Suppressor macrophage treated with lipopolysaccharide for 1 hour (primary cell): ENCODE measurements at places on chromosomes 4 and X.

GRCh38 chr4:90982813-90983212 lies 855.6 kb downstream of the CCSER1 start:
- no peak for DNase-seq

DNA sequence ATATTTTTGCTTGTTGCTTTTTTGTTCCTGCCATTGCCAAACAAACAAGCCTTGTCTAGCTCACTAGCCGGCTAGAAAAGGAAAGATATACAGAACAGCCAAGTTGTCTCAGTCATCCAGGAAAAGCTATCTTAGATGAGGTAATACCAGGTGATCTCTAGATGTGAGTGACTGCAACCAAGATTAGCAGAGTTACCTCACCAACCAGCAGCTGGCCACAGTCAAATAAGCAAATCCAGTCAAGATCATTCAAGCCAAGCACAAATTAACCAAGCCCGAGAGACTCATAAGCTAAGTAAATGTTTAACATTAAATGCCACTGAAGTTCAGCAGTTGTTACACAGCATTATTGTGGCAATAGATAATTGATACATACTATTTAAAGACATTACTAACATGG lies 108.6 kb downstream of the CENPC start:
- no peak for DNase-seq

- DNase-seq = no peak
These were observed 595.1 kb downstream of the RAB28 start for GRCh38 chr4:12889054-12889453.

GRCh38 chrX:2928191-2928582 lies 952 bp downstream of the ARSD start:
- DNase-seq = peak; percentile 79

GRCh38 chr4:7007142-7007907 lies 35.8 kb upstream of the TADA2B start:
- DNase-seq = no peak

GRCh38 chr4:145703850-145704497 lies 24.0 kb downstream of the C4orf51 start:
- no peak for DNase-seq

- no peak for DNase-seq
These were observed 15.2 kb downstream of the BLTP1 start for GRCh38 chr4:122167369-122167768.

GRCh38 chr4:140070366-140070765 lies 83.6 kb downstream of the MAML3 start:
- DNase-seq = peak; percentile 30

- no peak for DNase-seq
These were observed 118.1 kb downstream of the ENPP6 start for GRCh38 chr4:184099535-184099966.

DNA sequence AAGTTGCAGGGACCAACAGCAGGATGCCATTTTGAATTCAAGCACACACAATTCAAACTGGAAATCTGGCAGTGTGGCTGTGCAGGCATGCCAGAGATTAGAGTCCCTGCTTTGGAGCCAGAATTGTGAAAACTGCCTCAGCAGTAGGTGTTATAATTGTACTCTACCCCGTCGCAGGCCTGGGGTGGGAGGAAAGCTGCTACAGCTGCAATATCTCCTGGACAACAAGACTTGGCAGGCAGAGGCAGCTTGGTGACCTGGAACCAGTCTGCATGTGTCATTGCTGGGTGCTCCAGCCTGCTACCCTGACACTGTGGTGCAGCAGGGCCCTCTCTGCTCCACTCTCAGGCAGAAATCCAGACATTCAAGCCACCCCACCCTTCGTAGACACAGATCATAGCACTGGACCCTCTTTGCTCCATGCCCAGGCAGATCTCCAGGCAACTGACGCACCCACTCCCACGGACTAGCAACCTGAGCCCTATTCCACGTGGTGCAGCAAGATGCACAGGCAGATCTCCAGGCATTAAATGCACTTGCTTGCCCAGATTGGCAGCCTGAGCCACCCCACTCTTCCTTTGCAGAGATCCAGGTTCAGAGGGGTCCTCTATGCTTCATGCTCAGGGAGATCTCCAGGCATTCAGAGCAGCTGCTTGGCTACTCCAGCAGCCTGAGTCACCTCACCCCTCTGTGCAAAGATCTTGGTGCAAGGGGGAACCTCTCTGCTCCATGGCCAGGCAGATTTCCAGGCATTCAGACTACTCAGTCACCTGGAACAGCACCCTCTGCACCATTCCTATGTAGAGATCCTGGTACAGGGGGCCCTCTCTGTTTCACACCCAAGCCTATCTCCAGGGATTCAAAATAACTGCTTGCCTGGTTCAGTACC lies 140.5 kb downstream of the LRBA start:
- DNase-seq = no peak

GRCh38 chr4:69874507-69874906 lies 14.6 kb upstream of the SULT1E1 start:
- DNase-seq = no peak

GRCh38 chrX:118337687-118338086 lies 8.2 kb upstream of the WDR44 start:
- DNase-seq = no peak

GRCh38 chrX:110402091-110402849 lies 43.6 kb downstream of the RTL9 start:
- DNase-seq = no peak

- no peak for DNase-seq
These were observed 303.8 kb upstream of the KLF3 start for GRCh38 chr4:38360201-38360600.

DNA sequence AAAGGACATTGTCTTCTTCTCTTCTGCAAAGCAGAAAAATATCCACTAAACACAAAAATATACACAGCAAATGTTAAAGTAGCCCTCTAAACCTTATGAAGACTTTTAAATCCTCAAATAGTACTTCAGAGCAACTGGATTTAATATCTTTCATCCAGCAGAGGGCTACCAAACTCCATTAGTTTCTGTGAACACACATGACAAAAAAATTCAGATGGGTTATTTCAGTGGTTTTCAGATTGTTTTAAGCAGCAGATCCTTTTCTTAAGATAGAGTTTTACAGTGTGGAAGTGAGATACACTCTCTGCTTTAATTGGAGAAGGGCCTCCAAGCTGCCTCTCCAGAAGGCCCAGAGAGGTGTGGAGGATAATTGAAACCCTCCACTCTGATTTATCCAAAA lies 56.7 kb downstream of the ANK2 start:
- DNase-seq = no peak

DNA sequence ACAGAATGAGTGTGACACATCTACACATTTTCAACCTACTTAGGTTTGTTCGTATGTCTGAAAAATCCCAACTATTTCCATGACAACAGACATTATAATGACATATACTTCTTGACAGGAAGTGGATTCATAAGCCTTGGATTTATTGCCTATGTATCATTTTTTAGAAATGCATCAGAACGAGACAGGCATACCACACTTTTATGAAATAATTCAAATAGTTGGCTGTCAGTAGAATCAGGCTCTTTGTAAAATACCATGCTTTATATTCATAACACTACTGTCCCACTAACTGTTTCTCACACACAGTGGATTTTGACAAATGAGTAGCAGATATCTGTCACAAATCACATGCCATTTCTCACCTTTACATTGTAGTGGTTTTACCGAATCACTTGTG lies 173.2 kb downstream of the BEND2 start:
- no peak for DNase-seq

- DNase-seq = no peak
These were observed 513.6 kb downstream of the FAT4 start for GRCh38 chr4:125828346-125828745.

DNA sequence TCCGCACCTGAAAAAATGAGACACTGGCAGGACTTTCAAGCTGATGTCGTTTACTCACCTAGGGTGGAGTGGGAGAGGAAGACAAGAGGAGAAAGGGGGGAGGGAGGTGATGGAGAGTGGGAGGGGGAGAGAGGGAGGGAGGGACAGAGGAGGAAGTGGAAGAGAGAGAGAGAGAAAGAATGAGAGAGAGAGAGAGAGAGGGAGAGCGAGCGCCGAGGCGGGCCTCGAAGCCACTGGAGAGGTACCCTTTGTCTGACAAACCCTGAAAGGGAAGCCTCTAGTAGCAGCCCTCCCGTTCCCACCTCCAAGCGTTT lies 296 bp upstream of the ADGRL3 start:
- no peak for DNase-seq

- peak; percentile 18 for DNase-seq
These were observed 95.9 kb downstream of the PDS5A start for GRCh38 chr4:39881789-39882188.

DNA sequence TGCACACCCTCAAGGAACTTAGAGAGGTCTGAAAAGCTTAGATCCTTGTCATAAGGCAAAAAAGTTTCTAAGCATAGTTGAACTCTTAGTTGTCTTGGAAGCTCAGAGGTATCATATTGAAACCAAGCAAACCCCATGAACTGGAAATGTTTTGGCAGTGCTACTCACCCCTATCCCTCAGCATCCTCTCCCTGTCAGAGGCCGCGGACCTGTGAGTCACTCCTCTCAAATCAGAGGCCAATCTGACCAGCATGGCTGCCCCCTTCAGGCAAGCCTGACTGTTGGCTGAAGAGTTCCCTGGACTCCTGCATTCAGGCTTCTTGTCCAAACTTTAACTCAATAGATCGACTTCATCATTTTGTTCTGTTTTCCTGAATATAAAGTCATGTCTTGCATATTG lies 69.4 kb downstream of the KCNIP4 start:
- no peak for DNase-seq

DNA sequence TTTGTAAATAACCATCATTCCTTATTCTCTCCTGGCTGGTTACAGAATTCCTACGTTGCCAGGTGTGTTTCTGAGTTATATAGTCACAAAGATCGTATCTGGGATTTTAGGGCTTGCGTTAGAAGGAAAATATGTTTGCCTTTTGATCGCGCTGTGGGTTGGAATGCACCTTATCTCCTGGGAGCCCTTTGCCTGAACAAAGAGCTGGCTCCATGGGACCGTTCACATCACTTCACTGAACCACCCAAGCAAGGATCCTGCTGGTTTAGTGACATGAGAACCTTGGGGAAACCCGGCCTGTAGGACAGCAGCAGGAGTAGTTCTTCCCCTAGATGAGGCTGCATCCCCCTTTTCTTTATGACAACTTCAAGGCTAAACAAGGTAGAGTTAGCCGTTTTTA lies 51.6 kb downstream of the RS1 start:
- DNase-seq = no peak

- no peak for DNase-seq
These were observed 1383.0 kb upstream of the TENM3 start for GRCh38 chr4:180860089-180860720.

DNA sequence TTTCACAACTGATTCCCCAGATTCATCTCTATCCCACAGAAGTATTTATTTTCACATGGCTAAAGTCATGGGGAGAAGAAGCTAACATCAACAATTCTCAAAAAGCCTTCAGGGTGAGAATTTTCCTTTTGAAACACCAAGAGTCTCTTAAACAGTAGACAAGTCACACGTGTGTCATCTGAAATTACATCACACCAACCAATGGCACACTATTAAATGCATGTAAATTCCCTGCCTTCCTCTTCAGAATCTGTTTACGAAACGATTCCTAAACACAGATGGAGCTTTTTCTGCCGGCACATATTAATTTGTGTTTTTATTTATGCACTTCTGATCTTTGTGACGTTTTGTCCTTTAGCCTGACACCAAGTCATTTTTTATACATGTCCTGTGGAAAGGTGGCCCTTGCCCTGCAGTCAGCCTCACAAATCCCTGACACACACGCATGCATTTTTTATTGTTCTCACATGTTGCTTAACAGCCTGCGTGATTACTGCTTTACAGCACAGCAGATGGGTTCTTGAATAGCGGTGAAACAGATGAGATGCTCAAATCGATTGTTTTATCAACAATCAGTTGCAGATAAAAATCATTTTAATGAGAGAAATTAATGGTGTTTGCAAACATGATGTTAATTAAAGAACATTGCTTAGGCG lies 735.9 kb upstream of the TENM3 start:
- DNase-seq = no peak

- peak; percentile 47 for DNase-seq
These were observed 12.4 kb upstream of the EOLA2 start for GRCh38 chrX:149950681-149951080.

- DNase-seq = no peak
These were observed 10.5 kb downstream of the SLC16A2 start for GRCh38 chrX:74431797-74432196.

GRCh38 chrX:68732906-68733493 lies 85.5 kb downstream of the STARD8 start:
- peak; percentile 80 for DNase-seq

- no peak for DNase-seq
These were observed 177.5 kb upstream of the TTC29 start for GRCh38 chr4:147123146-147123545.

DNA sequence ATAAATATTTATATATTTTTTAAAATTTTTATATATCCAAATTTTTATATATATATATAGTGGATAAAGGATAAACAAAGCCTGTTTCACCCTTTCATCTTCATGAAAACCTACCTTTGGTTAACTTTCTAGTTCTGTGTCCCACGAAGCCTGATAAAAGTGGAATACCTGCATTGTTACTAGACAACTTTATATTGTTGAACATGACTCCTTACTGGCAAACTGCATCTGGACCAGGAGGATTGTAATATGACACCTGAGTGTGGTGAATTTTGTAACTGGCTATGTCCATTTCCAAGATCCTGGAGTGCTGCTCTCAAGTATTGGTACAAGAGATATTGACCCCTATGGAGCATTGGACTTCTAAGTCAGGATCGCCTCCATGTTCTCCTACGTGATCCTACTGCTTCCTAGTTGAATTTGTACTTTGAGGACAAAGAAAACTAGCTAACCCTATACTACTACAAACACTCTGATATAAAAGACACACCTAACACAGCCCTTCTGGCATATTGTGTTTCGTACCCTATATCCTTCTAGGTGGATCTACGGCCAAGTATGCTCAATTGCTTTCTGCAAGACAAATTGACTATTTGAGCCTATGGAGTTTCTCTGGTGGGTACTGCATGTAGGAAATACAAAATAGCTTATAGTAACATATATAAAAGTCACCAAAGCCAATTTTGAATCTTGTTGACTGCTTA lies 61.3 kb upstream of the PRRG1 start:
- no peak for DNase-seq

DNA sequence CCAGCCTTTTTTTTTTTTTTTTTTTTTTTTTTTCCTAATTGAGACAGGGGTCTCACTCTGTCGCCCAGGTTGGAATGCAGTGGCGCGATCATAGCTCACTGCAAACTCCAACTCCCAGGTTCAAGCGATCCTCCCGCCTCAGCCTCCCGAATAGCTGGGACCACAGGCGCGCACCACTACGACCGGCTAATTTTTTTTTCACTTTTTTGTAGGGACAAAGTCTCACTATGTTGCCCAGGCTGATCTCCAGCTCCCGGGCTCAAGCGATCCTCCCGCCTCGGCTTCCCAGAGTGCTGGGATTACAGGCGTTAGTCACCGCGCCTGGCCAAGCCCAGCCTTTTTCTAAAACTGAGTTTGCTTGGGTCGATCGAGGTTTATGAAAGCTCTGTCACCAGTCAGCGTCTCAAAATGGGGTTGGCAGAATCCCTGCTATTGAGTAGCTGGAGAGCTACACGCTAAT lies 1.3 kb upstream of the OTUD5 start:
- peak; percentile 44 for DNase-seq
